Stimulated activated CD8-positive, alpha-beta memory T cell treated with anti-CD3 and anti-CD28 coated beads, Interleukin-15, amount 100 ng/mL, for 1 hour (primary cell): ENCODE measurements at places on chromosomes 12 and 14.
A peak's percentile ranks its signal among the peaks of the same experiment; 100 is the strongest.

- DNase-seq, result no peak
Observed at GRCh38 chr14:70257526-70257925, 68.8 kb upstream of the SLC8A3 start.

GRCh38 chr12:54262403-54262925 is 17.5 kb downstream of the CBX5 start:
- DNase-seq, result no peak

GRCh38 chr14:81589381-81590065 is 55.9 kb upstream of the SEL1L start:
- no peak for DNase-seq

- no peak for DNase-seq
Observed at GRCh38 chr14:52833891-52834290, 42.5 kb upstream of the GNPNAT1 start.

- no peak for DNase-seq
Observed at GRCh38 chr14:95902273-95902826, 25.7 kb downstream of the TUNAR start.

- DNase-seq, result no peak
Observed at GRCh38 chr12:99745121-99745520, 97.6 kb downstream of the GARIN6 start.

- no peak for DNase-seq
Observed at GRCh38 chr14:24408764-24409163, 10.0 kb downstream of the NYNRIN start.

GRCh38 chr12:10740182-10740581 is 17.1 kb upstream of the YBX3 start:
- no peak for DNase-seq

GRCh38 chr12:108515916-108516315 is 839 bp downstream of the FICD start:
- DNase-seq, result no peak

DNA sequence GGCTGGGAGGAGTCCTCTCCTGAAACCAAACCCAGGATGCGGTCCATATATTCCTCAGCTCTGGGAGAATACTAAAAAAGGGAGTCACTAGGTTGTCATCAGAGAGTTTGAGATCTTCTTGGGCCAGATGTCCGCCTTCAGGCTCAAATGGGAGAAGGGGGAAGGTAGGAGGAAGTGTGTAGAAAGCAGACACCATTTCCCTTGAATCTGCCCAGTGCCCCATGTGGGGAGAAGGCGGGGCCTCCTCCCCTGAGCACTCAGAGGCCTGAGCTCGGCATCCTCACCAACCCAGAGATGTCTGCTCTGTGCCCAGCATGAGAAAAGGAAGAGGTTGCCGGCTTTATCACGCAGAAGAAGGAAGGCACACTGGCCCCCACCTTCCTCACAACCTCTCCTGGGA is 37.3 kb downstream of the LTBP2 start:
- no peak for DNase-seq

GRCh38 chr14:25101276-25101675 is 51.3 kb upstream of the STXBP6 start:
- no peak for DNase-seq

DNA sequence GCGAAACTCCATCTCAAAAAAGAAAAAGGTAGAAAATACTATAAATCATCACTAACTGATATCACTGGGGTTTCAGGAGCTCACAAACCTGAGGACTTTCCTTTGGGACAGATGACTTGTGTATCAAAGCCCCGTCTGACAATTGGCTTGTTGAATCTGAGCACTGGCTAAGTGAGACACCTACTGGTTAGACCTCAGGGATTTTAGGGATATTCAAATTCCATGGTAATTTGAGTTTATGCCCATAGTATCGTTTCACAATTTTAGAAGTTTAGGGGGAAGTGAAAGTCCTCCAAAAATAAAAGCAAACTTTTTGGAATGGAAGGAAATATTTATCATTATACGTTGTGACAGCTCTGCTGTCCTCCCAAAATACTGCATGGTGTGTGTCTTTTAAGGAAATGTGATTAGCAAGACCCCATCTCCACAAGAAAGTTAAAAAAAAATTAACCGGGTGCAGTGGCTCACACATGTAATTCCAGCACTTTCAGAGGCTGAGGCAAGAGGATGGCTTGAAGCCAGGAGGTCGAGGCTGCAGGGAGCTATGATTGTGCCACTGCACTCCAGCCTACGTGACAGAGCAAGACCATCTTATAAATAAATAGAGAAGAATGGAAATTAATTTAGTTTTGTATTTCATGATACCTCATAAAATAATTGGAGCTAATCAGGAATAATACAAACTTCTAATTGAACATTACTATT is 49.2 kb downstream of the FBXL14 start:
- DNase-seq, result no peak

GRCh38 chr12:30687265-30687986 is 8.2 kb downstream of the IPO8 start:
- no peak for DNase-seq

- DNase-seq, result no peak
Observed at GRCh38 chr12:80056845-80057244, 42.5 kb upstream of the OTOGL start.

GRCh38 chr12:98758331-98758730 is 113.2 kb downstream of the APAF1 start:
- no peak for DNase-seq

DNA sequence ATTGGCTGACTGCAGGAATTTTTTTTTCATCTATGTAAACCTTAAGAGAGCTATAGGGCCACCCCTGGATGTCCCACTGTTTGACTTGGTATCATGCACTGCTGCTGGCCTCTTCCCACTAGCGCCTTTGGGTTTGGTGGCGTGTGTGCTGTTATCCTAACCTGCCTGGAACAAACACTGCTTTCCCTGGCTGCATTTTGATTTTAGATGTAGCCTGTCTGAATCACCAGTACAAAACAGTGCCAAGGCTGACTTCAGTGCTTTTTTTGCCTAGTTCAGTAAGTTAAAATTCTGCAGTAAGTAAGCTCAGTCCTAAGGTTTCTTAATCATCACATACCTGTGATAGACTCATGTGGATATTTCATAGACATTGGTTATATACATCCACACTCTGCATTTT is 99.2 kb downstream of the EML1 start:
- no peak for DNase-seq

- no peak for DNase-seq
Observed at GRCh38 chr14:101029668-101030290, 126.3 kb upstream of the RTL1 start.

DNA sequence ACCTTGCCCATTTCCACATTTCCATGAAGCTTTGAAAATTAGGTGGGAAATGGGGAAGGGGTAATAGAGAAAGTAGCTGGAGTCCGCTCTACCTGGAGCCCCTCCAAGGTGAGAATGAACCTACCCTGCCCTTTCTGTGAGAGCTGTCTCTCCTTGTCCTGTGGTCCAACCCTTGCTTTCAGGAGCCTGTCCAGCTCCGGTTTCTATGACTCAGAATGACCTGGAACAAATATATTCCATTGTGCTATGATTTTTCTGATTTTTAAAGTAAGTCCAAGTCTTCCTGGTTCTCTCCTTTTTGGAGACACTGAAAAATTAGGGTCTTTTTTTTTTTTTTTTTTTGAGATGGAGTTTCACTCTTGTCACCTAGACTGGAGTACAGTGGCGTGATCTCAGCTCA is 89.1 kb upstream of the VASH1 start:
- DNase-seq, result no peak

- DNase-seq, result peak; percentile 88
Observed at GRCh38 chr12:95858451-95859343, at the start of gene SNRPF. Gene SNRPF (plus strand): TSS chr12:95858952. CDS start chr12:95859074, 122 bp downstream.
